ENCODE measurements at places on chromosomes 12 and 14.

DNA sequence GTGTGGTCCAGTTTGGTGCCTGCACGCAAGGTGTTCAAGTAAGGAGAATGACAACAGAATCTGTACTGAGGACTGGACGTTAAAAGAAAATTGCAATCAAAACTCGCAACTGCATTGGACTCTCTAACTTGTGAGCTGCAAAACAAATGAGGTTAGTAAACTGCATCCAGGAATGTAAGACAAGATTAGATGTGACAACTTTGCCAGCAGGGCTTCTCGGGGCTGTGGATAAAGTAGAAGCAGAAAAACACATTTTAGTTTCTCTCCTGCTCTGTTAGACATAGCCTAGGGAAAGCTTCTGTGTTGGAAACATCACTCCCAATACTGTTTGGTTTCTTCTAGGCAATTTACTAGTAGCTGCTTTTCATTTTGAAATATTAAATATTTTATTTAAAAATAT lies 338.2 kb upstream of the NAV3 start:
- DNase-seq, result no peak

DNA sequence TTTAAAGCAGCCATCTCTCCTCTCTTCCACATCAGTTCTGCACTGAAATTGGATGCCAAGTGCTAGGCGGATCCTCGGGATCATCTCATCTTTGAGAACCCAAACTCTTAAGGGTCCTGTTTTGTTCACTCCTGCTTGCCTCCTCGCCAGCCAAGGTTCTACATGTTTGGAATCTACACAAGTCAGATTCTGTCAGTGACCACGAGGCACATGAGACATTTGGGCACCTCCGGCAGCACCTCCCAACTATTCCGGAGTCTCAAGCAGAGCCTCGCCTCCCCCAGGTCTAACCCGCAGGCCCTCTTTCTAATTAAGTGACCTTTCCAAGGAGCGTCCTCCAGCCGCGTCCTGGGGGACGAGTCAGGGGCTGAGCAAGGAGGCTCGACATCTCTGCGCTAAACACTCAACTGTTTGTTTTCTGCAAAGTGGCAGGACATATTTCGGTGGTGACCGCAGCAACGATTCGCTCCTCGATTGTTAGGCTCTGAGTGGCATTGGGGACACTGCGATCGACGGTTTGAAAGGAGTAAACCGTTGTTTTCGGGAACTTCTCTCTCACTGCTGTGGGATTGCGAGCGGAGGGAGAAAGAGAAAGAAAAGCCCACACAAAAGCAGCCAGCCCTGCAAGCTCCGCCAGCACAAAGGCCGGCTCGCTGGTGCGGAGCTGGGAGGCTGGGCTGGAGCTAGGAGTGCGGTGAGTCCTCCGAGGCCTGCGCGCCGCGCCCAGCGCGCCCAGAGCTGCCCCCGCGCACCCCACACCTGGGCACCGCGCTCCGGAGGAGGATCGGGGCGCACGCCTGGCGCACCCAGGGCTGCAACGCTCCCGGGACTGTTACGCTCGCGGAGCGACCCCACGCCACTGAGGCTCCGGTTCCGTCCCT lies 640 bp downstream of the ARMH4 start:
- no peak for DNase-seq

GRCh38 chr12:24945845-24946244 lies 3.1 kb downstream of the BCAT1 start:
- no peak for DNase-seq

GRCh38 chr12:14810953-14811483 lies 3.0 kb downstream of the SMCO3 start:
- no peak for DNase-seq

GRCh38 chr14:83006121-83006670 lies 1472.5 kb upstream of the SEL1L start:
- no peak for DNase-seq

- no peak for DNase-seq
Measured at GRCh38 chr14:22517117-22517720, 71.8 kb downstream of the DAD1 start.

DNA sequence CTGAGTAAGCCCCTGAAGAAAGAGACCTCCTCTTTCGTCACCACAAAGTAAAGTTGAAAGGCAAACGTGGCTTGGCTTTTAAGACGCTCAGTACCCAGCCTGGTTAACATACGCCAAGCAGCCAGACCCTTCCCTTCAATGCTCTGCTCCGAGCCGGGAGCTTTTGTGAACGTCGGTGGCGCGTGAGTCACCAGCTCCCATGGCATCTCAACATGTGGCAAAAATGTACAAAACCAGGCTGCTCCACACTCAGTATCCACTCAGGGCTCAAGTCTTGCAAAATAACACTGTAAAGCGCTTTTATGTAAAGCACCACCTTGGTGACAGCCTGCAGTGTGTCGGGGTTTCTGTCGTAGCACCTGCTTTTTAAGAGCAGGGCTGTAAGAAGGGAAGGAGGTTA lies 89.0 kb downstream of the SETD3 start:
- DNase-seq, result no peak

DNA sequence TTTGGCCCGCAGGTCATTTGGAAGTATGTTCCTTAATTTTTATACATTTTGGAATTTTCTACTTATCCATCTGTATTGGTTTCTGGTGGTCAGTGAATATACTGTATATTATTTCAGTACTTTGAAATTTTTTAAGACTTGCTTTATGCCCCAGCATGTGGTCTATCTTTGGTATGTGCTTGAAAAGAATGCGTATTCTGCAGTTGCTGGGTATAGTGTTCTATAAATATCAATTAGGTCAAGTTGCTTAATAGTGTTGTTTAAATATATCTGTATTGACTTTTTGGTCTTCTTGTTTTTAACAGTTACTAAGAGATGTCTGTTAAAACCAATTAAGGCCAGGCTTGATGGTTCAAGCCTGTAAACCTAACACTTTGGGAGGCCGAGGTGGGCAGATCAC lies 21.7 kb upstream of the SIX1 start:
- no peak for DNase-seq

DNA sequence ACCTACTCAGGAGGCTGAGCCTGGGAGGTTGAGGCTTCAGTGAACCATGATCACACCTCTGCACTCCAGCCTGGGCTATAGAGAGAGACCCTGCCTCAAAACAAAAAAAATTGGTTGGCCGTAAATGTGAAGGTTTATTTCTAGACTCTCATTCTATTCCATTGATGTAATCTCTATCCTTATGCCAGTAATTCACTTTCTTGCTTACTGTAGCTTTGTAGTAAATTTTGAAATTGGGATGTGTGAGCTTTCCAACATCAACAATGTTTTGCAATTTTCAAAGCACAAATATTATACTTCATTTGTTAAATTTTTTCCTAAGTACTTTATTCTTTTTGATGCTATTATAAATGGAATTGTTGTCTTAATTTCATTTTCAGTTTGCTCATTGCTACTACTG lies 24.6 kb downstream of the LIN52 start:
- no peak for DNase-seq

DNA sequence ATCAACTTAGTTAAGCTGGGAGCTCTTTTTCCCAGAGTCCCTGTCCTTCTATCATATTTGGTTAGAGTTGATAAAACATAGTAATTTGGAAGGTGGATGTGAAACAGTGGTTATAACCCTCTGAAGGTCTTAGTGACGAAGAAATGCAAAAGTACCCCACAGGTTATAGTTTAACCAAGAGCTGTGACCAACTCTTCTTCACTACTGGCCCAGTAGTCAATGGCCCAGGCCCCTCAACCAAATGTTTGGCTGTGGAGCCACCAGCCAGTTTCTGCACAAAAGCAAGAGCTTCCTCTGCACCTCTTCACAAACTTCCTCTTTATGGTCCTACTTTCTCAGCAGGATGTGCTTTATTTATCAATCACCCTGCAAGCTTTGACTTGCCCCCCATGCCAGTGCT lies 132.6 kb downstream of the BMP4 start:
- DNase-seq, result no peak

- no peak for DNase-seq
Measured at GRCh38 chr12:89781156-89781555, 72.5 kb upstream of the ATP2B1 start.

- no peak for DNase-seq
Measured at GRCh38 chr14:75277815-75278421, 710 bp upstream of the FOS start.

DNA sequence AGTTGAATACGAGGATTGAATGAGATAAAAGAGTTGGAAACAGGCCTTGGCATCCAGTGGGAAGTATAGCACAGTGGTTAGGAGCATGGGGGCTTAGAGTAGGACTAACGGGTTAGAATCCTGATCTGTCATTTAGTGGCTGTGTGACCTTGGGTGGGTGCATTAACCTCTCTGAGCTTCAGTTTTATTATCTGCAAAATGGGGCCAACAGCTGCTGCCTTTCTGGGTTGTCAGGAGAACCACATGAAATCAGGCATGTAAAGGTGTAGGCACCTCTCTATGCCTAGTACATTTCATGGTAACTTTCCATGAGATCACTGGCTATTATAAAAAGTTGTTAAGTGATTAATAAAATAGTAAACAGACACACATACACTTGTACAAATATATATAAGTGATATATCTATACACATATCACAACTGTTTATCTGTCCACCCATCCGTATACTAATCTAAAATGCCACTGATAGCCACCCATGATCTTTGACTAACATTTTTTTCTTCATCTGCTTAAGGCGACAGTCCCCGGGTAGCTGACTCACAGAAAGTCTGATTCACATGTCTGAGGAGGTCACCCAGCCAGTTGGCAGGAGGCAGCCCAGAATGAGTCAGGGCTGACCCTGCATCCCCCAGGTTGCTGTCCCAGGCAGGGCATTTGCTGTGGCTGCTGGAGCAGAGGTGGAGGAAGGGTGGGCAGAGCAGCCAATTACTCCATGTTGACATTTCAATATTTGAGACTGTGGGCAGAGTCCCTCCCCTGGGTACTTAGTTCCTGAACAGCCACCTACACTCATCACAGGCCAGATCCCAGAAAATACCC lies 125.6 kb upstream of the NOS1 start:
- DNase-seq, result peak; percentile 90

DNA sequence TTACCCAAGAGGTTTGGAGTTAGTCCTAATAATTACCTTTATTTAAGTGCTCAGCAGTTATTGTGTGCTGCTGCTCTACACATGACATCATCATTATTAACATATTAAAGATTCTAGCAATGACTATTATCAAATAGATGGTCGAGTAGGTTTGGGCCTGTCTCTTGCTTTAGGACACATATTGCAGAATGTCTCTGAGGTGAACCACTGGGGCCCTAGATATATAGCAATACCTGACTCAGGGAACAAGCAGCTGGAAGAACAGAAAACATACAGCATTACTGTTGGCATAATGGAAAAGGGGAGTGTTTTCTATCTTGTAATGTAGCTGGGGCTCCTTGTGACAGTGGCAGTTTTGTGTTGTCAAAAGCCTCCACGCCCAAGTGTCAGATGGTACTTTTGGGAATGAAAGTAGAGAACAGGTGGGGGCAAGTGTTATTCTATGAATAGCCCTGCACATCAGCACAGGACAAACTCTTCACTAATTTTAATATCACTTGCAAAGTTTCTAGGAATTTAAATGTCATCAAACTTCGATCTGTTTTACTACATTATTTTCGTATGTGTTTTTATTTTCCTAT lies 54.6 kb downstream of the C12orf56 start:
- DNase-seq, result no peak

GRCh38 chr14:69848903-69849391 lies 30.3 kb upstream of the SMOC1 start:
- no peak for DNase-seq

DNA sequence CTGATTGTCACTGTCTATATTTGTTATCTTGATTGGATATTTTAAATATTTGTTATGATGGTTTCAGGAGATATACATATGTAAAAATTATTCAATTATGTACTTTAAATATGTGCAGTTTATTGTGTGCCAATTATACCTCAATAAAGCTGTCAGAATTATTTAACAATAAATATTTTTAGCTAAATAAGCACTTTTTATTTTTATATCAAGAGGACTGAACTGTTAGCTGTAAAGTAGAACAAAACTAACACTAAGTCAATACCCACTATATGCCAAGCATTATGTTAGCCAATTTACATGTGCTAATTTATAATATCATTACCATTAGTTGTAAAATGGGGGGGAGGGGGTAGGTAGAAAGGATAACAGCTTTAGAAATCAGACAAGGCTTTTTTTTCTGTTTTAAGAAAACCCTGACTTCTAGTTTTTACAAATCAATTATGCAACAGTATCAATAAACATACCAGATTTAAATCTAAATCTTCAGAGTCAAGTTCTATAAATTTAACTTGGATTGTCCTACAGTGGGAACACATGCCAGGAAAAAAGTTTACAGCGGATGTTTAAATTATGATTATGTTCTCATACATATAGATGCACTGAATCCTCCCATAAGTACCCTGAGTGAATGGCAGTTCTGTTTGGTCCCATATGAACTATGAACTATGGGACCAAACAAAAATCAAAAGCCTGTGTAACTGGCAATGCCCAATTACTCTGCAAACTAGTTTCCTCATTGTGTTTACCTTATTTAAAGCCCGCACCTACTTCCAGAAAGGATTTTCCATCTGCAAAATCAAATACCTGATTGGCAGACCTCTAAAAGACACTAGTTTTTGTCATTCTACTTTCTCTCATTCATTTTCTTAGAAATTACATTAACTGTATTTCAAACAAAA lies 2.8 kb downstream of the RALGAPA1 start:
- DNase-seq, result no peak

DNA sequence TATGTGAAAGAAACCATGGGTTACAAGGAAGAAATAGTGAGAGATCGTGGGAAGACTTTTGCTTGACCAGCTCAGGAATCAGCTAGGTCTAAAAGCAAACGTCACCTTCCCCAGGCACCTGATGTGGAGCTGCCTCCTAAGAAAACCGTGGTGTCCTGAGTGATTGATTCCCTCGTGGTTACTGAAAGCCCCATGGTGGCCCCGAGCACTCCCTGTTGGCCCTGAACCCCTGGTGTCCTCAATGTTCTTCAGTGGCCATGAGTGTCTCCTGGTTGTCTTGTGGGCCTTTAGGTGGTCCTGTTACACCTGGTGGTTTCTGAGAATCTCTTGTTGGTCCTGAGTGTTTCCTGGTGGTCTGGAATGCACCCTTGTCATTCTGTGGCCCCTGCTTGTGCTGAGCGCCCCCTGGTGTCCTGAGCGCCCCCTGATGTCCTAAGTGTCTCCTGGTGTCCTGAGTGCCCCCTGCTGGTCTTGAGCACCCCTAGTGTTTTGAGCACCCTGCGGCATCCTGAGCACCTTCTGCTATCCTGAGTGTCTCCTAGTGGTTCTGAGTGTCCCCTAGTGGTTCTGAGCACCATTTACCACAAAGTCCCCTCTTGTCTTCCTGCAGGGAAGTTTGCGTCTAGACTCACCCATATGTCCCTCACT lies 518.7 kb downstream of the TMEM121 start:
- no peak for DNase-seq

- no peak for DNase-seq
Measured at GRCh38 chr14:28779456-28779855, 12.9 kb downstream of the FOXG1 start.

GRCh38 chr12:52243259-52243855 lies 10.3 kb downstream of the KRT7 start:
- no peak for DNase-seq

DNA sequence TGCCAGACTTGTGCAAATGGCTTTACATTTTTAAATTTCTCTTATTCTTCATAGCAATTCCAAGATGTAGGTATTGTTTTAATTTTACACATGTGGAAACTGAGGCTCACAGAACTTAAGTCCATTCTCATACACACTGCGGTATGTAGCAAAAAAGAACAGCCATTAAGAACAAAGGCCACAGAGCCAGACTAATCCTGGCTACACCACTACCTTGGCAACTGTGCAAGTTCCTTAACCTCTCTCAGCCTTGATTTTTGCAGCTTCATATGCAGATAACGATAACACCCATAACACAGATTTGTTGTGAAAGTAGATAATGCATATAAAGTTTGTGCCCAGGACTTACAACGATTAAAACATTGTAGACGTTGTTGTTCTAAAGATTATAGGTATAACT lies 81.1 kb downstream of the ABCC9 start:
- DNase-seq, result no peak

Measured in kidney epithelial cell (primary cell).